Adipose tissue (tissue), 3 donors: ENCODE measurements at places on chromosomes 2 and 18. TPM values are rescaled to one million over a fixed set of nuclear protein-coding genes. Genes with fewer than 3 reads are reported as not detected.

SETBP1 gene
- 2.7 TPM for polyA plus RNA-seq

PELI1 gene
- 19.6 TPM for polyA plus RNA-seq

RNF152 gene
- 0.72 TPM for polyA plus RNA-seq

TRAPPC8 gene
- 7.7 TPM for polyA plus RNA-seq

LRRC30 gene
- not detected for polyA plus RNA-seq

TGFA gene
- 0.74 TPM for polyA plus RNA-seq

TXNDC9 gene
- polyA plus RNA-seq = 20.0 TPM

BOLL gene
- polyA plus RNA-seq = not detected

ABHD3 gene
- 18.0 TPM for polyA plus RNA-seq

HOXD1 gene
- polyA plus RNA-seq = 0.83 TPM

TMSB10 gene
- 1,501 TPM for polyA plus RNA-seq
